Substantia nigra (tissue), 51 donors: ENCODE measurements at places on chromosomes 3 and 15.

DNA sequence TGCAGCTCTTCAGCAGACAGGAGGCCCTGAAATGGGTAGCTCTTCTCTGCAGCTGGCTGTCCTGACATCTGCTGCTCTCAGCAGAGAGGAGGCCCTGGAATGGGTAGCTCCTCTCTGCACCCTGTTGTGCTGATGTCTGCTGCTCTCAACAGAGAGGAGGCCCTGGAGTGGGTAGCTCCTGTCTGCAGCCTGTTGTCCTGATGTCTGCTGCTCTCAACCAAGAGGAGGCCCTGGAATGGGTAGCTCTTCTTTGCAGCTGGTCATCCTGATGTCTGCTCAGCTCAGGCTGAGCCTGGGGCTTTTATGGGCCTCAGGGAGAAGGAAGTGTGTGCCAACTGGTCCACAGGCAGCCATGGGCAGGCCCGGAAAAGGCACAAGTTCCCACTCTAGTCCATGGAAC lies 66.6 kb downstream of the PIK3CB start:
- DNase-seq = no peak

GRCh38 chr3:61030469-61031035 lies 220.7 kb downstream of the FHIT start:
- no peak for DNase-seq

DNA sequence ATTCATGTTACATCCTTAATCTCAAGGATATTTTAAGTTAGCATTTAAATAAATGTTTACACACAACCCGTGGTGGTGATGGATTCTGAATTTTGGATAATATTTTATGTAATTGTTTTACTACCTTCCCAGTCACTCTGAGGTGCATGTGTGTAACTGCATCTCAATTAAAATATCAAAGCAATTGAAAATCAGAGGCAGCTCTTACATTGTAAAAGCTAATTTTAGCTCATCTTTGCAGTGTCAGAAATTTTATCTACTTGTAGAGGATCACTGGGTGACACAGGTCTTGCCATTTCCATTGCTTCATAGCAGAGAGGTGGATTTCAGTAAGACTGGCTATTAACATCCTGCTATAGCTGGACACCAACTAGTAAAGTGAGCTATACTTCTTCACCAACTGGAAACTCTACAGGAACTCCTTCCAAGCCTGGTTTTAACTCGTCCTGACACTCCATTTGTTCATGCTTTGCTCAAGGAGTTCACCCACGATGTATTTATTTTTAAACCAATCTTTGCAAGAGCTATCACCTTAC lies 19.6 kb upstream of the MITF start:
- DNase-seq = no peak

DNA sequence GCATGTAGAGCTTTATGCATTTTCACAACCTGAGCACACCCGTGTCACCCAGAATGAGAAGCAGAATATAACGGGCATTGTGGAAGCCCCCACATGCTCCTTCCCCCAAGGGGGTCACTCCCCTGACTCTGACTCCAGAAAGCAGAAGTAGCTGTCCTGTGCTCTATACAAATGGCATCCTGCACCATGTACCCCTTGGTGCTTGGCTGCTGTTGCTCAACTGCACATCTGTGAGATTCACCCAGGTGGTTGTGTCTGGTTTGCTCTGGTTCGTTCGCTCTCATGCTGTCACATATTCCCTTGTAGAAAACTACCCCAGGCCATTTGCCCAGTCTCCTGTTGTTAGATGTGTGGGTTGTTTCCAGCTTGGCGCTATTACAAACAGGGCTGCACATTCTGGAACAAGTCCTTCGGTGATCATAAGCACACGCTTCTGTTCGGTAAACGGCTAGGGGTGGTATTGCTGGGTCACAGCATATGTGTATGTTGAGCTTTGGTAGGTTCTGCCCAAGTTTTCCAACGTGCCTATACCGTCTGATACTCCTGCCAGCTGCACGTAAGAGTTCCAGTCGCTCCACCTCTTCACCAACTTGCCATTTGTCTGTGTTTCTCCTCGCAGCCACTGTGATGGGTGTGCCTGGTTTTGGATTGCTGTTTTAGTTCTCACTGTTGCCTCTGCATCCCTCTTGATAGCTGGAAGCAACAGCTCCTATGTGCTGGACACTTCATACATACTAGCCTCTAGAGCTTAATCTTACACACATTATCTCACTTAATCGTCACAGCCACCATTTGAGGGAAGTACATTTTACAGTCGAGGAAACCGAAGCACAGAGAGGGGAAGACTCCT lies 65.4 kb upstream of the SLC6A6 start:
- DNase-seq = no peak

- DNase-seq = no peak
Observed at GRCh38 chr15:31157644-31158069, 56.1 kb upstream of the TRPM1 start.

DNA sequence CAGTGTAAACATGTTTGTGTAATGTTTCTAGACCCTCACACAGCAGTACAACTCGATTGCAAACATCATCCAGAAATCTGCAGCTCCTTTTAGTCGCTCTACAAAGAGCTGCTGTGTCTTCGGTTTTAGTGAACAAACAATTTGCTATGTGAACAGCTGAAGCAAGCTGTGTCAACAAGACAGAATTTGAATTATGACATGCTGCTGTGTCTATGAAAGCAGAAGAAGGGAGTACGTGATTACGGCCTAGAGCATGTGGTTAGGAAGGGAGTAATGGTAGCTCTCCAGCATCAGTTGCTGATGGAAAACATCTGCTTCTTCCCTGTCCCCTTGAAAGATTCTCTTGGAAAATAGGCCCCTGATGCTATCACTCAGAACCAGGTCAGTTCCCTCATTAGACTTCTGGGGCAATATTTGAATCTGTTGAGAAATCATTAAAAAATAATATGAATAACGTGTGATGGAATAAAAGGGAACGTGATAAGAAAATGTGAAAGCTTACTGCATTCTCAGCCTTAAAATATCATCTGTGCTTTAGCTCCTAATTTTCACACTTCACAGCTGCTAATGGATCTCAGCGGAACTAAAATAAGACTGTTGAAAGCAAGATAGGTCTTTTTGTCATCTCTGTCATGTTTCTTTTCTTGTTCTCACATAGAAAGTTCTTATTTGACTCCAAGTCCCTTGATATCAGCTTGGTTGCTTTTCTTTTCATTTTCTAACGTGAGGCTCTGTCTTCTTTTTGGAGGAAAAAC lies 891.5 kb downstream of the ROBO2 start:
- no peak for DNase-seq

DNA sequence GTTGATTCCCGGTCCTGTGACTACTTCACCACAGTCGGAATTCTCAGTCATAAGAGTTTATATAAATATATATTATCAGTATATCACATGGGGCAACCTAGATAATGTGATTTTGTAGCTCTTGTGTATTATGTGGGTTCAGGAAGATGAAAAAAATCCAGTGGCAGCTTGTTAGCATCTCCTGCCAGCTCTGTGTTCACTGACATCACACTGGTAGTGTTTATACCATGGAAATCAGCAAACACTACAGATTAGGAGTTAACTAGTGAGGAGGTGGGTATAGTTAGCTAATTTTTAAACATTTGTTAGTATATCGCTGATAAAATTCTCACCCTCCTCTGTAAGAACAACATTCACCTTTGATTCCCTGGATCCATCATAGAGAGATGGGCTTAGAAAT lies 44.5 kb upstream of the KCNMB2 start:
- DNase-seq = no peak

- DNase-seq = no peak
Observed at GRCh38 chr3:168088106-168088720, 7.5 kb downstream of the GOLIM4 start.

GRCh38 chr3:36597422-36597821 lies 166.9 kb downstream of the DCLK3 start:
- no peak for DNase-seq

GRCh38 chr3:15513116-15513515 lies 8.4 kb downstream of the COLQ start:
- no peak for DNase-seq

- DNase-seq = no peak
Observed at GRCh38 chr3:166444756-166445155, 607.5 kb upstream of the BCHE start.

DNA sequence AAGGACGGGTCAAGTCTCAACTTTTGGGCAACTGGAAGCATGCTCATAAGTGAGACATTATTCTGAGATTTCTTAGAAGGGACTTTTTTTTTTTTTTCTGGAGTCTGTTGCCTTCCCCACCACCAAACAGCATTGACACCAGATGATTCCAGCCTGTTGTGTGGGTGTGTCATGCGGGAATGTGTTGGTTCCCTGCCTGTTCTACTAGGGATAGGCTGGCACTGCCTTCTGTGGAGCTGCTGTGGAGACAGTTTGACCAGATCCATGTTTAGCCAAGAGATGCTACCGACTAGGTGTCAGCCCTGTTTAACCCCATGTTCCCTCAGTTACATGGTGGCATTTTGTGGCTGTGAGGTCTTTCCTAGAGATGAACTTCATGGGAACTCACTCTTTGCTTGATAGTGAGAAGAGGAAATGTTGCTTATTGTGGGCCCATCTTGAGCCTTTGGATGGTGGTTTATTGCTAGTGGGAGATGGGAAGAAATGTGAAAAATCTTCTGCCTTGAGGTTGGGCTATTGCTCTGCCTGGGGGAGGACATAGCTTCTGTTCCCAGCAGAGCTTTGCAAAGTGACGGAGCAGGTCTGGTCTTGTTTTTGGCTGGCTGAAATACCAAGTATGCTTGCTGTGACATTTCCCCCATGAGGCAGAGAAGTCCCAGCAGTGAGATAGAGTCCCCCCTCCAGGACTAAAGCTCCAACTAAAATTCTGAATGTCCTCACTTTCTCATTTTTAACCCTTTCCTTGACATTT lies 31.3 kb downstream of the TRAK1 start:
- no peak for DNase-seq

- DNase-seq = no peak
Observed at GRCh38 chr15:38062696-38063095, 128.3 kb downstream of the TMCO5A start.

GRCh38 chr3:47016934-47017435 lies 37.5 kb downstream of the NBEAL2 start:
- DNase-seq = no peak

GRCh38 chr3:146895026-146895749 lies 290.0 kb upstream of the PLSCR5 start:
- no peak for DNase-seq

GRCh38 chr3:12990306-12990705 lies 82.9 kb downstream of the IQSEC1 start:
- no peak for DNase-seq

DNA sequence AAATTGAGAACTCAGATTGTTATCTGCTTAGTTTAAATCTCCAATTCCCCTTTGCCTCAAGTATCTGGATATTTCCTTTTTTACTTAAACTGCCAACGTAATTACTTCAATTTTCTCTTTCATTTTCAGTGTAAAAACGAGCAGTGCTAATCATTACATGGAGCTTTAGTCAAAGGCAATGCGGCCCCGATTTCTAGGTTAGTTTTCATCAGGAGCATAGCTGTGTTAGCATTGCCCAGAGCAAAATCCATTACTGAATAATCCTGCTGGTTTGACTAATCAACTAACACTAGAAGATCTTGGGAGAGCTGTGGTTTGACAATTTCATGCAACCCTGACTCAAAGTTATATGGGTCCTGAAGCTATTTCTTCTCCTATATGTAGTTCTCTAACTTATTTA lies 46.2 kb downstream of the ZPLD1 start:
- DNase-seq = no peak

DNA sequence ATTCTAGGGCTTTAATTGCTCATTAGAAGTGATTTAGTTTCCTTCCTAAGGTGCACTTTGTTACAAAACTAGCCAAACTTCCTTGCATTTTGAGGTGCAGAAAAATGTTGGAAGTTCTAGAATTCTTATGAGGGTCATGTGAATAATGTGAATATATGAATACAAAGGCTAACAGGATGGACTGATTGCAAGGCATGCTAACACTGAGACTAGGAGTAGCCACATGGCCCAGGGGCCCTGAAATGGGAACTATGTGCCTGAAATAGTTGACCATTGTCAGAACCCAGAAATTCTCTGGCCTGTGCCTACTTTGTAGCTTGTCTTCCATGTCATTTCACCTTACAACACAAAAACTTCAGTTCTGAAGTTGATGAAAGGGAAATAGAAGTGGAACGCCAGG lies 10.8 kb downstream of the ASB7 start:
- no peak for DNase-seq

GRCh38 chr15:77393471-77393840 lies 26.4 kb downstream of the PEAK1 start:
- no peak for DNase-seq

DNA sequence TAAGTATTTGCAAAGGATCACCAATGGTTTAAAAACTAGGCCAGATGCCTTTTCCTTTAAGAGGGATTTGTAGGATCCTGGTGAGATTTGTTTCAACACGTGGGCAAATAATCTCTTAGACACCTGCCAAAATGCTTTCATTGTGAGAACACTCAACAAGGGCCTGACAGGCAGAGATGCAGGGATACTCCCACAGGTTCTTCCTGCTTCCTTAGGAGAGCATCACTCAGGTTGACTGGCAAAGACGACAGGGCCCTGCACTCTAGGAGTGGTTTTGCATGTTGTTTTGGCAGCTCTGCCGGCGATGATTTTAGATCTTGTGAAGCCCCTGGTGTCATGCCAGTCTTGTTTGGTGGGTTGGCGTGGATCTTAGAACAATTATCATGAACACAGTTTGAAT lies 184.5 kb downstream of the NR1D2 start:
- DNase-seq = no peak

GRCh38 chr3:89171687-89172545 lies 64.5 kb downstream of the EPHA3 start:
- no peak for DNase-seq

GRCh38 chr3:18853269-18853668 lies 295.0 kb upstream of the KCNH8 start:
- DNase-seq = no peak

DNA sequence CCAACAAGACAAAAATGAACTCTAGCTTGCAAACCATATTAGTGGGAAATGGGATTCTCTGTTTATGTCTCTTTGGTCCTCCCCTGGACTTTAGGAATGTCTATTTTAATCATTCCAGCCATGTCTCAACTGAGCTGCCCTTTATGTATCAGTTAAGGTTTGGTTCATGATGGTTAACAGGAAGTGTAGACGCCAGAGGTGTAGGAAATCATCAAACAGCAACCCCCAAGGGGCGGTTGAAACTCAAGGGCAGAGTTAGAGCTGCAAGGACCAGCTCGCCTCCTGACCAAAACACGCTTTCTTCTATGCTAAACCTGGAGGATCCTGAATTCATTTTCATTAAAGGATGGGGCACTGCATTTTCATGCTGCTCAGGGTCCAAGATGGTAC lies 53.7 kb upstream of the HEG1 start:
- DNase-seq = no peak

DNA sequence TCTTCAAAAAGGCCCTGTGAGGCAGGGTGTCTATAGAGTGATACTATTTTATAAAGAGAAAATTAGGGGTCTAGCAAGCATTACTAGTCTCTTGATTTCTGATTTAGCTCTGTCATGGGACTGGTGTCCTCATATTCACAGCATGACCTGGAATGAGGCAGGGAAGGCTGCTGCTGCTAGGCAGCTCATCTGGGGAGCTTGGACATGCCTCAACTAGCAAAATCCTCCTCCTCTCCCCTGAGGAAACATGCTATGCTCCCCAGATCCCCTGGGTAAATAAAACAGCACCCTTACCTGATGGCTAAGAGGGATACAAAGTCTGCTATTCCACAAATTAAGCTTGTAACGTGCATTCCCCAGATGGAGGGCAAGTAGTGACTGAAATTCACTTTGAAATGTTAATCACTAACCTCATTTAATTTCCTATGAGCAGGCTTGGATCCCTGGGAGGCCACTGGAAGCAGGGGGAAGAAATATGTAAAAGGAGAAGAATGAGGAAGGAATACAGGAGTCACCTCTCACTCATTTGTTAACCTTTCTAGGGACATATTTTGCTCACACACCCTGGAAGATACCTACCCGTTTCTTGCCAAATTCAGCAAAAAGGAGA lies 709.4 kb downstream of the SQOR start:
- no peak for DNase-seq
